Activated CD4-positive, alpha-beta memory T cell treated with anti-CD3 and anti-CD28 coated beads, Interleukin-2, amount 10 ng/mL, durations not matched to agents 7 days and 5 days (primary cell): ENCODE measurements at places on chromosomes 7 and 10. TPM values are rescaled to one million over a fixed set of nuclear protein-coding genes. Genes with fewer than 3 reads are reported as not detected.

- no peak for DNase-seq
- H3K27me3 ChIP-seq: peaks cover 25% of the 10 kb centered on the region
- no peak overlapping the region for H3K27ac ChIP-seq
- H3K4me1 ChIP-seq: peaks cover 4% of the 10 kb centered on the region
Measured at GRCh38 chr7:114720725-114721124, 201.2 kb upstream of the MDFIC start.

GRCh38 chr7:27169658-27170425, 4.3 kb downstream of the HOXA10 start:
- no peaks in the 10 kb centered on the region for H3K36me3 ChIP-seq
- no peak for DNase-seq
- H3K27ac ChIP-seq: no peak overlapping the region
- H3K4me1 ChIP-seq: peaks cover 15% of the 10 kb centered on the region
- H3K4me3 ChIP-seq: no peak overlapping the region

DNA sequence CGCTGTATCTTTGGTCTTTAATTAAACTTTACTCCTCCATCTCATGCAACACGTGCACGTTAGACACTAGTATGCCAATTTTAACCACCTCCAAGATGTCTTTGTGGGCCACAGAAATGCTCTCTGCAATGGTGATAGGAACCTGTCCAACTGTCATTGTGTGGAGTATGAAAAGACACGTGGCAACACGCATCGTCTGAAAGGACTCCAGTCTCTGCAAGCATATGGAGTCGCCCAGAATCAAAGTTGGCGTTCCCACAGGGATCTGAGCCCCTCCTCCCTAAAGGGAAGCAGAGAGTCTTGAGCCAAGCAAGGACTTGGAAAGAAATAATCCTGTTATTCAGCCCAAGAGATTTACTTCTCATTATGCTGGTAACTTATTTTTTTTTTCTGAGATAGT, 301.1 kb downstream of the CALN1 start:
- DNase-seq: no peak
- no peaks in the 10 kb centered on the region for H3K27me3 ChIP-seq
- no peaks in the 10 kb centered on the region for H3K36me3 ChIP-seq
- no peak overlapping the region for H3K4me3 ChIP-seq
- H3K27ac ChIP-seq: no peak overlapping the region

Gene KLF14
- total RNA-seq: not detected

- H3K4me1 ChIP-seq: no peaks in the 10 kb centered on the region
- H3K4me3 ChIP-seq: no peak overlapping the region
- no peaks in the 10 kb centered on the region for H3K36me3 ChIP-seq
- H3K27ac ChIP-seq: no peak overlapping the region
Measured at GRCh38 chr7:30708412-30708811, 26.2 kb upstream of the CRHR2 start.

Gene DCLRE1C
- total RNA-seq: 40.4 TPM

- H3K36me3 ChIP-seq: no peaks in the 10 kb centered on the region
- no peaks in the 10 kb centered on the region for H3K27me3 ChIP-seq
Measured at GRCh38 chr10:56319386-56319785, 41.7 kb downstream of the ZWINT start.

GRCh38 chr7:50655020-50655419, 89.8 kb upstream of the DDC start:
- H3K36me3 ChIP-seq: no peaks in the 10 kb centered on the region
- DNase-seq: no peak
- H3K4me3 ChIP-seq: no peak overlapping the region
- no peak overlapping the region for H3K27ac ChIP-seq
- peaks cover 10% of the 10 kb centered on the region for H3K27me3 ChIP-seq

GRCh38 chr7:69693042-69693441, 94.8 kb downstream of the AUTS2 start:
- H3K27ac ChIP-seq: no peak overlapping the region
- H3K36me3 ChIP-seq: no peaks in the 10 kb centered on the region
- H3K4me3 ChIP-seq: no peak overlapping the region
- no peak for DNase-seq

Gene THAP5
- 28.8 TPM for total RNA-seq

Gene GPR26
- not detected for total RNA-seq
